Omental fat pad (tissue), 4 donors: ENCODE measurements at places on chromosomes 5 and 9. TPM values are rescaled to one million over a fixed set of nuclear protein-coding genes. Genes with fewer than 3 reads are reported as not detected.

GRCh38 chr5:135387629-135387960 lies 11.4 kb downstream of the MACROH2A1 start:
- DNase-seq, result no peak

The C9 gene
- not detected for total RNA-seq

The GZMA gene
- not detected for total RNA-seq

GRCh38 chr9:13035822-13036221 lies 243.7 kb downstream of the MPDZ start:
- DNase-seq, result no peak

DNA sequence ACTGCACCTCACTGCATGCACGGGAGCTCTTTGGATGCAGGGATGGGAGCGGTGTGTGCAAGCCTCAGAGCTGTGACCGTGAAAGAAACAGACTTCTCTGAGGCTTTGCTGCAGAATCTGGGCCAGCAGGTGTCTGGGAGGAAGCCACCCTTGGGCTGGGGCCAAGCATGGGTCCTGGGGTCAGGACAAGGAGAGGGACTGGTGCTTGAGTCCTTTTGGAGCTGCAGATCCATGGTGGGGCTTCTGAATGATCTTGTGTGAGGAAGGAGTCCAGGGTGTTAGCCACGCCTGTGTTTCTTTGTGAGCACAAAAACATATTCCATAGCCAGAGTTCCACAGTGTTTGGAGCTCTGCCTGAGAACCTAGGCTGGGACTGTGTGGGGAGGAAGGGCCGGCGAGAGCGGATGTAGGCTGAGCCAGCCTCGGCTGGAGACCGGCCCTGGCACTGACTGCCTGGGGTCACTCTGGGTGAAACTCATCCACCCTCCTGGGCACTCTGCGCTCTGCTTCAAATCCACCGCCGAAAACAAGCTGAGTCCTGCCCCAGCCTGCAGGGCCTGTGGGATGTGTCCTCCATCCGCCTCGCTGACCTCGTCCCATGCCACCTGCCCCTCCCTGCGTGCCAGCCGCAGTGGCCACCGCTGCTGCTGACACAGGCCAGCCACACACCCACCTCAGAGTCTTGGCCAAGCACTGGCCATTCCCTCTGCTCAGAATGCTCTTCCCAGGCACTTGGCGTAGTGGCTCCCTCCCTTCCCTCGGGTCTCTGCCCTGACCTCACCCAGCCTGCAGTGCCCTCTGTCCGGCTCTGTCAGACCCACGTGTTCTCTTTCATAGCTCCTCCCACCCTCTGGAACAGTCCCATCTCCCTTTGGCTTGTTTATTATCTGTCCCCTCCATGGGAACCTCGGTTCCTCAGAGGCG lies 26.7 kb downstream of the ERGIC1 start:
- no peak for DNase-seq

The SPATA31D4 gene
- total RNA-seq, result not detected

- no peak for DNase-seq
These were observed 678 bp downstream of the SLC2A6 start for GRCh38 chr9:133477992-133478850.

- DNase-seq, result no peak
These were observed 596.1 kb downstream of the ELAVL2 start for GRCh38 chr9:23229890-23230317.

DNA sequence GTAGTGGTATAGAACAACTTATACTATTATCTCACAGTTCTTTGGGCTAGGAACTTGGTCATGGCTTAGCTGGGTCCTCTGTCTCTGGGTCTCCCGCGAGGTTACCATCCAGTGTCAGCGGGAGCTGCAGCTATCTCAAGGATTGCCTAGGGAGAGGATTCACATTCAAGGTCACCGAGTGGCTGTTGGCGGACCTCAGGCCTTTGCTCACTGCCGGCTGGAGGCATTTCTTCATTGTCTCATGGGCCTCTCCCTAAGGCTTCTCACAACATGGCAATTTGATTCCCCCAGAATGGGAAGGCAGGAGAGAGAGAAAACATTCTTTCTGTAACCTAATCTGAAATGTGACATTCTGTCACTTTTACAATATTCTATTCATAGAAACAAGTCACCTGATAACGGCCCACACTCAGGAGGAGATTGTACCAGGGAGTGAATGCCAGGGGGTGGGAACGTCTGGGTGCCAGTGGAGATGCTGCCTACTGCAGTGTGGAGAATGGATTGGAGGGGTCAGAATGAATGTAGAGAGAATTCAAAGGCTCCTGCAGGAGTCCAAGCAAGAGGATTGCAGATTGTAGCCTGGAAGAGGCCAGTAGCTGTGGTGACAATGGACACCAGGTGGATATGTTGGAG lies 29.5 kb upstream of the ANKRD18A start:
- no peak for DNase-seq

- no peak for DNase-seq
These were observed 74.0 kb upstream of the CCNG1 start for GRCh38 chr5:163363389-163363788.

The GPR151 gene
- total RNA-seq, result not detected

GRCh38 chr5:89418407-89419085 lies 535.6 kb upstream of the MEF2C start:
- DNase-seq, result no peak

GRCh38 chr5:97838214-97838613 lies 655.2 kb upstream of the RIOK2 start:
- no peak for DNase-seq

- no peak for DNase-seq
These were observed 104.2 kb downstream of the MEF2C start for GRCh38 chr5:88778736-88779135.

The QSOX2 gene
- 5.6 TPM for total RNA-seq

- no peak for DNase-seq
These were observed 89.1 kb downstream of the SLC24A2 start for GRCh38 chr9:19699756-19700155.

- DNase-seq, result no peak
These were observed 30.9 kb upstream of the WWC1 start for GRCh38 chr5:168260353-168261226.

DNA sequence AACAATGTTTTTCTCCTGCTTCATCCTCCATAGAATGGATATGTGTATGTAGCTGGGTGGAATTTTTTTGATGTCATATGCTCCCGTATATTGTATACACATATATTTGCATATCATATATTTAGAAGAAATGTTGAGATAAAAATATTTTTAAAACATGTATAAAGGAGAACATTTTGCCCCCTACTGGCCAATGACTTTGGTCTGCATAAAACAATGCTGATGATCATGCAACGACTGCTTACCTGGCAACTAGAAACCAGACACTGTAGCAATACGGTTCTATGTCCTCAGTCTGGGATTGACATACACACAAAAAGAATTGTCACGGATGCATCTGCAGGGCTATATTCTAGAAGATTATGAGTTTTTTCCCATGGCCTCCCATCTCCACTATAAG lies 503.6 kb downstream of the ELAVL2 start:
- no peak for DNase-seq

DNA sequence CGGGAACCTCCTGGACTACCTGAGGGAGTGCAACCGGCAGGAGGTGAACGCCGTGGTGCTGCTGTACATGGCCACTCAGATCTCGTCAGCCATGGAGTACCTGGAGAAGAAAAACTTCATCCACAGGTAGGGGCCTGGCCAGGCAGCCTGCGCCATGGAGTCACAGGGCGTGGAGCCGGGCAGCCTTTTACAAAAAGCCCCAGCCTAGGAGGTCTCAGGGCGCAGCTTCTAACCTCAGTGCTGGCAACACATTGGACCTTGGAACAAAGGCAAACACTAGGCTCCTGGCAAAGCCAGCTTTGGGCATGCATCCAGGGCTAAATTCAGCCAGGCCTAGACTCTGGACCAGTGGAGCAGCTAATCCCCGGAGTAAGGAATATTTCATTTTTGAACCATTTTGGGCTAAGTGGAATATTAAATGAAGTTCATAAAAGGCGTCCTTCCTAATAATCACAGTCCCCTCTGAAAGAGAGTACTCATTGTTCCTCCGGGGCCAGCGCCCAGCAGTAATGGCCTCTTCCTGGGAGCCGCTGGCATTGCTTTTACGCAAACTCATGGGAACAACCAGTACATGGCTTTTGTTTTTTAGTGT lies 23.6 kb downstream of the QRFP start:
- no peak for DNase-seq

DNA sequence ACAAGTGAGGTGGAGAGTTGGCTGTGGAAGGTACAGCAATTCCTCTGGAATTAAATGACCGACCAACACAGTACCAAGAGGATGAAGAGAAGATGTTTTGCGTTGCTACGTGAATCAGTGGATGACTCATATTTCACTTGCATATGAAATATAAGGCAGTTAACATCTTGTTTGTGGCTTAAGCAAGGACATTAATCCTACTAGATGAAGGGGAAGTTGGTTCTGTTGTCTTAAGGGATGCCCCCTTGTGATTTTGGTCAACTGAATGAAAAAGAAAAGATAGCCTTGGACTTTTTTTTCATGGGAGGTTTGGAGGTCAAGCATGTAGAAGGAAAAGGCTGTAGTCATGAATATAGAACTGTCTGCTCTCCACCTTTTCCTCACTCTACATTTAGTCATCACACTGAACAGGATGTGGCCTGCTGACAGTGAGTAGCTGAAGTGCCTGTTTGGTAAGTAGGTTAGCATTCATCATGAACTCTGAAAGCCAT lies 33.9 kb downstream of the VLDLR start:
- no peak for DNase-seq

- DNase-seq, result no peak
These were observed 536 bp upstream of the COMMD10 start for GRCh38 chr5:116084287-116084691.

The PCDHA6 gene
- total RNA-seq, result 1.1 TPM

DNA sequence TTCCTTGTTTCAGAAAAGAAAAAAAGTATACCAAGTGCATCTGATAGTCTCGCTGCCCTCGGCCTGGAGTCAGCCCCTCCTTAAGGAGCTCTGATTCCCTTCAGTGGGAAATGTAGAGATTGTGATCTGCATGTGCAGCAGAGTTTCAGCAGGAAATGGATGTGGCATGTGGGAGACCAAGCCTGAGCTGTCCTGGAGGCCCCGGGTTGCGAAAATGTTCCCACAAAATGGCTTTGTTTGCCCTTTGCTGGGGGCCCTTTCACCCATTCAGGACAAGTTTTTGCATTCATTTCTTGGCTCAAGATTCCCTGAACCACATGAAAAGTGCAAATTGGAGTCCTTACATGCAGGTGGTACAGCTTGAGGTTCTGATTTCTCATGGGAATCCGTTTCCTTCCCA lies 230.9 kb downstream of the GADD45G start:
- no peak for DNase-seq

- no peak for DNase-seq
These were observed 8.7 kb upstream of the AGPAT2 start for GRCh38 chr9:136695955-136696354.
